ENCODE measurements at places on chromosomes 1 and 21.

- DNase-seq, result no peak
Observed at GRCh38 chr1:81873946-81874345, 73.2 kb downstream of the ADGRL2 start.

DNA sequence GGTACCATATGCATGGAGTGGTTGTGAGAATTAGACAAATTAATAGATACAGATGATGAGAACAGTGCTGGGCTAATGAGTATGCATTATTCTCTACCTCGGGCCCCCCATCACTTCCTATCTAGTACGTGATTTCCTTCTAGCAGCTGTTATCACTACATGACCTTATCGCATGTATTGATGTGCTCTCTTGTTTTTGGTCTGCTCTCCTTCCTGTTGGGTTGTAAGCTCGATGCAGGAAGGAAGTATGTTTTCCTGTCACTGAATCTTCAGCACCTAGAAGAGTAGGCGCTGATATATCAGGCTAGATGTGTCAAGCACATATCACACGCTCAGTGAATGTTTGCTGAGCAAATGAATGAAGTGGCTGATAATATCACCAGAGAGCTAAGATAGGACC, 43.9 kb upstream of the IFNAR2 start:
- no peak for DNase-seq

- DNase-seq, result no peak
Observed at GRCh38 chr1:239053279-239053678, 333.1 kb upstream of the CHRM3 start.

DNA sequence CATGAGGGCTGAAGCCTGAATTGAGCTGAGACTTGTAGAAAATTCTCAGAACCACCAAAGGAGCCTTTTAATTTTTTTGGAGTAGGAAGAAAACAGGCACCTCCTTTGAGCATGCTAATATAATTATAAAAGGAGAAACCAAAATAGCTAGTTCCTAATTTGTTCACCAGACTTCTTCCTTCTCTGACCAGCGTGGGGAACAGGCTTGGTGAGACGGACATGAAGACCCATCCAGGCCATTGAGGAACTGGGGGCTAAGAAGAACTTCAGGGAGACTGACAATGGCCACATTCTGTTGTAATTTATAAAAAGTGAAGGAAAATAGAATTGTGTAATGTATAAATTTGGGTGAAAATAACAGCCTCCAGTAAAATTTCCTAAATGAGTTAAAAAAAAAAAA, 62.6 kb downstream of the MAN1C1 start:
- DNase-seq, result no peak

DNA sequence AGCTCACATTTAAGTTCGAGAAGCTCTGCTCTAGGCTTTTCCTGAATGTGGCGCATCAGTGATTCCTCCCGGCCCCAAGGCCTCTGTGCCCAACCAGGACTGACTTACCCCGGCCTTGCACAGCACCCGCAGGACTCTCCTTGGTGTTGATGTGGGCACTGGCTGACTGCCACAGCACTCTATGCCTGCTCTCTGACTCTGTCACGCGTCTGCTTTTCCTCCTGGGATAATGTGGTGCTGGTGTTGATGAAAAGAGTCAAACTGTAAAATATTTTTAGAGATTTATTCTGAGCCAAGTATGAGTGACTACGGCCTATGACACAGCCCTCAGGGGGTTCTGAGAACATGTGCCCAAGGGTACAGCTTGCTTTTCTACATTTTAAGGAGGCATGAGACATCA, 15.5 kb upstream of the SLC2A5 start:
- DNase-seq, result no peak
